Right hindlimb (tissue), 1 donor: ENCODE measurements at places on chromosomes 2 and 18.
A peak's percentile ranks its signal among the peaks of the same experiment; 100 is the strongest.

GRCh38 chr18:78875016-78875777 is 104.4 kb upstream of the SALL3 start:
- DNase-seq: no peak

- DNase-seq: no peak
Measured at GRCh38 chr2:113072584-113072983, 4.8 kb downstream of the IL1F10 start.

GRCh38 chr2:56688661-56689060 is 504.9 kb downstream of the CCDC85A start:
- no peak for DNase-seq

- DNase-seq: no peak
Measured at GRCh38 chr2:112924360-112924759, 13.4 kb downstream of the IL37 start.

- DNase-seq: no peak
Measured at GRCh38 chr2:45992021-45992740, 305.0 kb upstream of the EPAS1 start.

DNA sequence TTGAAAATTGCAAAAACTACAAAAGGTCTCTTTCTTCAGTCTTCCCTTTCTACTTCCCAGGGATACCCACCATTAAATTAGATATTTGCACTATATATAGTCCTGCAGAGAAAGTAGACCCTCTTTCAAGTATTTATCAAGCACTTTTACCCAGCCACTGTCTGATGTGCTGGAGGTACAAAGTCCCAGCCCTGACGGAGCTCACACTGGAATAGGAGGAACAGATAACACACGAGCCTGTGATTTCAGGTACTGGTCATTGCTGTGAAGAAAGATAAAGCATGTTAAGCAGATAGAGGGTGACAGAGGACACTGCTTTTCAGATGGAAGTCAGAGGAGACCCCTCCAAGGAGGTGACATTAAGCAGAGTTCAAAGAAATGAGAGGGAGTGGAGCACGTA is 19.6 kb downstream of the SEC11C start:
- DNase-seq: no peak

DNA sequence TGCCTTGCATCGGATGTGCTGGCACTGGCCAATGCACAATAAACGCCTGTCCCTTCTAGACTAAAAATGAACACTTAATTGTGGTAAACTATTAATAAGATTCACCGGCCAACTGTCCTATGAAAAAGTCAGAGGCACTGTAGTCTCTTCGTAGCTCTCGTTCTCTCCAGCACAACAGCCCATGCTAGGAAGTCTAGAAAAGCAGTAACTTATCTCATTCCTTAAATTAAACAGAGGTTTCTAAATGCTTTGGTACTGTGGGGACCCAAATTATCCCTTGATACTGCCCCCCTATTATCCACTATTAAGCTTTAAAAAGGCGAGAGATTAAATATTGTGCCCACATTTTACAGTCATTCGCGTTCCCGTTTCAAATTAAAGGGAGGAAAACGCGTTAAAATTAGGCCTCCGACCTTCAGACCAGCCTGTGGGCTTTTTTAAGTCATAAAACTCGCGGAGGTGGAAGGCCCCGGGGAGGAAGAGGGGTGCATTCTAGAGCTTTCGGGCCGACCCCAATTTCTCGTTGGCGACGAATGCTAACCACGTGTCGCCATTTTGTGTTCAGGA is 1.5 kb upstream of the PCBP1 start:
- DNase-seq: no peak

GRCh38 chr2:179050755-179051154 is 818 bp upstream of the CCDC141 start:
- no peak for DNase-seq

GRCh38 chr2:86195808-86196387 is 636 bp upstream of the IMMT start:
- DNase-seq: no peak

GRCh38 chr2:216160786-216161185 is 51.6 kb downstream of the XRCC5 start:
- DNase-seq: no peak

- no peak for DNase-seq
Measured at GRCh38 chr2:85852937-85853498, 35.8 kb downstream of the ST3GAL5 start.

- DNase-seq: no peak
Measured at GRCh38 chr2:131567891-131568290, 40.2 kb downstream of the CCDC74A start.

GRCh38 chr2:173806761-173807160 is 158.4 kb downstream of the SP3 start:
- DNase-seq: no peak

GRCh38 chr2:102636283-102636907 is 17.0 kb downstream of the SLC9A2 start:
- no peak for DNase-seq

- DNase-seq: no peak
Measured at GRCh38 chr2:3718679-3719078, 15.3 kb downstream of the DCDC2C start.

DNA sequence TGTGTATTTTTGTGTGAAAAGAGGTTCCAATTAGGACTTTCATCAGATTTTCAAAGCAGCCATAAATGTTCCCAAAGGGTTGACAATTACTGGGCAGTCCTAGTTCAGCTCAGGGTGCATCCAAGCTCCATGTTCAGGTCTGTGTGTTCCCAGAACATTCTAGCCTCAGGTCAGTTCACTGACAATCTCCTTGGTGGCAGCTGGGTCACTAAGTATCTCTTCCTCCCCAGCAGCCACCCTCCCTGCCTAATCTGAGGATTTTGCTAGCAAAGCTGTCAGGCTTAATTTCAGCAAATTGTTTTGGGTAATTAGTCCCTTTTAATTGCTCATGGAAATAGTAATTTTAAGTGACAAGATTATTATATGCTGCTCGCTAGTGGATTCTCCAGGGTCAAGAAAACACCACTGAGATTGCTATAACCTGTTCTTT is 29.8 kb downstream of the UPP2 start:
- no peak for DNase-seq

DNA sequence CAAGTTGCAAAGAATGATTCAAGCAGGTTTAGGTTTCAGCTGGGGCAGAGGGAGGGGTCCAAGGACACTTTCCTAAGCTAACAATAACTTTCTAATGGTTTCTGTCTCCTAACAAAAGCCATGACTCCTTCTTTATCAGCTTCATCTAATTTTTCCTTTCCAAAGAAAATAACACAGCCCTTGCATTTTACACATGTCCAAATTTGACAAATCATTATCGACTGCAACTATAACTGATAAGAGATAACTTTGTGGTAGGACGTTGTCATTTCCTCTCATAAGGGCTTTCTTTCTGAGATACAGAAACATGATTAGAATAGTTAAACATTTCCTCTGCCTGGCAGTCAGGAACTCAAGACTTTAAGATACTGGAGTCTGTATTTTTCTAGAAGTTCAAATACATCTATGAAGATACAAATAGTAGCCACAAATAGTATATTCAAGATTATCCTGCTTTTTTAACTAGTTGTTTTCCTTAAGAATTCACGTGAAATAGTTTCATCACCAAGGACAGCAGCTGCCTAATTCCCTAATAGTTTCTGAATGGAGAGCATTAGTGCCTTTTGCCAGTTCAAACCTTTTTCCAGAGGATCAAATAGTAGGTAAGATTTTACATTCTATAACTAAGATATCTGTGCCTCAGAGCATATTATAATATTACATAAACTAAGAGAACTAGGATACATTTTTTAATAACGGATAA is 263.2 kb downstream of the EXOC6B start:
- DNase-seq: no peak

DNA sequence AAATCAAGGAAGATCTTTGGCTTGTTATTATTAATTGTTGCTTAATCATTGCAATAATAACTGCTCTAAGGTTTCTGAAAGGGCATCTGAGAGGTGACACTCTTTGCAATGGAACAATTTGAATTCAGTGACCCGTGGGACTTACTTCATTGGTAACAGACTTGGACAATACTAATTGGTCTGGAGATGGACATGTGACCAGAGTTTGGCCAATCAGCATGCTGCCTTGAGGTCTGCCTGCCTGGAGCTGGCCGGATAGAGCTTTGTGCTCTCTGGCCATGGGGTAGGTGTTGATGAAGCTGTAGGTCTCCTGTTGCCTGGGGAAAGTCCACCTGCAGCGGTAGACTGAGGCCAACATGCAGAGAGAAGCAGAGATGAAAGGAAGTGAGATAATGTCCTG is 24.0 kb upstream of the VPS4B start:
- DNase-seq: no peak

DNA sequence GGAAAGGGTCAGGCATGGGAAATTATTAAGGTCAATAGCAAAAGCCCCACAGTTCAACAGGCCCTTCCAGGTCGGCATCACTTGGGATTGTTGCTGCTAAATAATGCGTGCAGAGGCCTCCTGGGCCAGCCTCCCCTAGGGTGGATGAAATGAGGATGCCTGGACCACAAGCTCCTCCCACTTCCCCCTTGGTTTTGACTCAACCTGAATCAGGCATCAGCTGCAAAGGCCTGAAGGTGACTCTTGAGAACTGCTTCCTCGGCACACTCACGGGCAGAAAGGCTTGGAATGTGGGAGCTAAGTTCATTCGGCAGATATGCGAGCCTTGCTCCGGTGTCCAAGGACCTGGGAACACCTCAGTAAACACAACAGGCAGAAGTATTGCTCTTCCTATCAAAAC is 69.3 kb downstream of the MBP start:
- no peak for DNase-seq

DNA sequence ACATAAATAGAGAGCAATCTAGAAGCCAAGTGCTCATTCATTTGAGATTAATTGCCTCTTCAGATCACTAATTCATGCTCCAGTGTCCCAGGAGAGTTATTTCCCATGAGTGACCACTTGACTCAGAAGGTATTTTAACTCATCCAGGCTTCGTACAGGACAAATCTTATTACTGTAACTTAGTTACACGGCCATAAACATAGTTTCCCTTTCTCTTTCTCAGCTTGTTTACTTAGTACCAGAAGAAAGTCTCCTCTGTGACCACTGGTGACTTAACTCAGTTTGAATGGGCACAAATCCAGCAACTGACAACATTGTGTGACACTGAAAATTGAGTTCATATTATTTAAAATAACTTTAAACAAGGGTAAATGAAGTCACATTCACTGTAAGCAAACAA is 25.3 kb downstream of the MMADHC start:
- DNase-seq: no peak

GRCh38 chr2:174442546-174443510 is 44.0 kb downstream of the GPR155 start:
- no peak for DNase-seq

DNA sequence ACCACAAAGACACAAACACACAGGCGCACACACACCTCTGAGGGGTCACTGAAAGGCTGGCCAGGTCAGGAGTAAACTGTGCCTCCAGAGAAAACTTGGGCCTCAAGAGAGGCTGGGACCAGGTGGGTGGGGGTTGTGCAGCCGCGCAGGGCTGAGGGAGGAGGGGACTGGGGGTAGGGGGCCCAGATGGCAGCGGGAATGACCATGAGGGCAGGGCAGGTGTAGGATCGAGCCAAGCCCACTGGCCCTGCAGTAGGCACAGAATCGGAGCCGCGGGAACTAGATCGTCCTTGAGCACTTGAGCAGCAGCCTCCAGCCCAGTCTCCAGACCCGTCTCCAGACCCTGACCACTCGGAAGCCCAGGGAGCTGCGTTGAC is 36.8 kb downstream of the ANKMY1 start:
- no peak for DNase-seq

GRCh38 chr18:48728204-48728833 is 189.5 kb downstream of the CTIF start:
- no peak for DNase-seq

- DNase-seq: no peak
Measured at GRCh38 chr2:96485350-96485749, 19.8 kb downstream of the NEURL3 start.

DNA sequence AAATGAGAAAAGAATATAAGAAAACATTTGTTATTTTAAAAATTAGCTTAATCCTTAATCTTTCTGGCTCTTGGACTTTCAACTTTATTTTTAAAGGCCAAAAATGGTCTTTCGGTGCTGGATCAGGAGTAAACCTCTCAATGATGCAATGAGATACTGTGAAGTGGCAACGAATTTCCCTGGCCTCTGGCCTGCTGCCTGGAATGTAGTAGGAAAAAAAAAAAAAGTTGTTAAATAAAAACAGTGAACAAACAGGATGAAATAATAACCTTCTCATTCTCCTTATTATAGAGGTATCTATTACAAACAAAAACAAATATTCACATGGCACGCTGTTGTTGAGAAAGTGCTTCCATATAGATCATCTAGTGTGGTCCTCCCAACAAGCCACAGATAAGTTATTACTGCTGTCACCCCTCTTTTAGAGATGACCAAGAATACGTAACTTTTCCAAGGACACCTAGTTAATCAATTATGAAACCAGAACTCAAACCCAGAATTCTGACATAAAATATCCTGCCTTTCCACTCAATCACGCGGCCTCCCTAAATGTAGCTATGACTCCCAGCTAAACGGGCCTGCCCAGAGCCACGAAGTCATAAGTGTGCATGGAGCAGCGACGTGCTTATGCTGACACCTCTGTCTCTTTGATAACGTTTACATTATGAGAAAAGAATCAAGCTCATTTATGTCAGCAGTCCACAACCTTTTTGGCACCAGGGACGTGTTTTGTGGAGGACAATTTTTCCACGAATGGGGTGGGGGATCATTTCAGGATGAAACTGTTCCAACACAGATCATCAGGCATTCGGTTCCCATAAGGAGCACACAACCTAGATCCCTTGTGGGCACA is 170.9 kb downstream of the BCL2 start:
- DNase-seq: no peak

DNA sequence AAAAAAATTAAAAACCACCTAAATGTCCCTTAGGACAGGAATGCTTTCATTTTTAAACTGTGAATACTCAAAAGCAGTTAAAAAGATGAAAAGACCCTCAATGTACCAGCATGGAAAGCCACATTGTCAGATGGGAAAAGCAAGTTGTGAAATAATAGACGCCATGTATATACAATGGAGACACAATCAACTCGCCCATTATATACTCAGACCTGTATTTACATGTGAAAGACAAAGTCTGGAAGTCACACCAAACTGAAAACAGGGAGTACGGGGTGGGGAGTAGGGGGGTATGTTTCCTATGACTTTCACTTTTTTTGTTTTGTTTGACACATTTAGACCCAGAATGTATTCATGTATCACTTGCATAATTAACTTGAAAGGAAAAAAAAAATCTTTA is 75.6 kb downstream of the CELF4 start:
- DNase-seq: no peak

DNA sequence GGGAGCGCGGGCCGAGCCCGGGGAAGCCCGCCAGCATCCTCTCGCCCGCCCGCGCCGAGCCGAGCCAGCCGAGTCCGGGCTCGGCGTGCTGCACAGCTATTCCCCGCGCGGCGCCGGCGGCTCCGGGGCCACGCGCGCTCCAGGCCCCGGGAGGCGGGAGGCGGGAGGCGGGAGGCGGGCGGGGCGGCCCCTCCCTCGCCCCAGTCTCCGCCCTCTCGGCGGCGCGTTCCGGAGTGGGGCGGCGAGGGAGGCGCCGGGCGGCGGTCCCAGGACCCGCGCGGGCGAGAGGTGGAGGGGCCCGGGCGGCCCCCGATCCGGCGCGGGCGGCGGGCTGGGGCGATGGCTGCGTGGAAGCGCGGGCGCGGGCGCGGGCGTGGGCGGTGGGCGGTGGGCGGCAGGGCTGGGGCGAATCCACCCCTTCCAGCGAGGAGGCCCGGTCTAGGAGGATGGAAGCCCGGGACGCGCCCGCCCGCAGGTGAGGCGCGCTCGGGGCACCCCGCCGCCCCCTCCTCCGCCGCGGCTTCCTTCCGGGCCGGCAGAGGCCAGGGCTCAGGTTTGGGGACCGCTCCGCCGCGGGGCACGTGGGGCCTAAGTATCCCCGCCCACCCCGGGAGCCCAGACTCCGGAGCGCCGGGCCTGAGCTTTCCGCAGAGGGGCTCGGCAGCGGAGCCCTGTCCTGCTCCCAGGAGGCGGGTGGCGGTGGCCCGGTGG is at the start of gene ADCY3:
Gene ADCY3, minus strand, starts transcription at position 140 of the 711 bp plus-strand sequence. CDS start 1,250 bp downstream, outside the sequence.
- peak; percentile 66 for DNase-seq
